B cell (primary cell): ENCODE measurements at places on chromosomes 12 and 14. TPM values are rescaled to one million over a fixed set of nuclear protein-coding genes. Genes with fewer than 3 reads are reported as not detected.
A peak's percentile ranks its signal among the peaks of the same experiment; 100 is the strongest.

TOMM20L gene
- 0.70 and 1.3 TPM in 2 replicates for total RNA-seq

FOS gene
- 103 and 104 TPM in 2 replicates for total RNA-seq

ZFYVE21 gene
- total RNA-seq: 18.6 and 24.3 TPM in 2 replicates

MANSC4 gene
- not detected in 2 replicates for total RNA-seq

GRCh38 chr14:105933238-105933637 is 406.9 kb downstream of the TMEM121 start:
- DNase-seq: no peak

- DNase-seq: no peak
Observed at GRCh38 chr12:116273813-116274550, 3.5 kb downstream of the MED13L start.

DNA sequence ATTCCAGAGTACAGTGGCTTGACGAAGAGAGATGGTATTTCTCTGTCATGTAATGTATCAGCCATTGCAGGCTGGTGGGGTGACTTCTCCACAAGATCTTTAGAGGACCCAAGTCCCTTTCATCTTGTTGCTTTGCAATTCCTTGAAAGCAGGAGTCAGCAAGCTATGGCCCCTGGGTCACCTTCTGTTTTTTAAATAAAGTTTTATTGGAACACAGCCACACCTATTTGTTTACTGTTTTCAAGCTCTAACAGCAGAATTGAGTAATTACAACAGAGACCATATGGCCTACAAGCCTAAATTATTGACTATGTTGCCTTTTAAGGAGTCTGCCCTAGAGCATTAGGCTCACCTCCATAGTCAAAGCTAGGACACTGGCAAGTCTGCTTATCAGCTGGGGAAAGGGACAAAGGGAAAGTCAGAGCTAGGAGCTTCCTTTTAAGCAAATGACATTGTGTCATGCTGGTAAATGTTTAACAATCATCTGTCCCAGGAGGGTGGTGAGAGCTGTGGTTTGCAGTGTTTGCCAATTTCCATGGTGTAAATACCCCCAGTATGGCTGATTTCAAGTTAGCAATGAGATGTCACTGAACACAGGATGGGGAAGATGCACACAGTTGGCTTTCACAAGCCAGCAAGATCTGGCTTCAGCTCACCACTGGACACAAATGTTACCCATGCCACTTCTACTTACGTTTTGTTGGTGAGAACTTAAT is 87.7 kb upstream of the PWP1 start:
- no peak for DNase-seq

DNA sequence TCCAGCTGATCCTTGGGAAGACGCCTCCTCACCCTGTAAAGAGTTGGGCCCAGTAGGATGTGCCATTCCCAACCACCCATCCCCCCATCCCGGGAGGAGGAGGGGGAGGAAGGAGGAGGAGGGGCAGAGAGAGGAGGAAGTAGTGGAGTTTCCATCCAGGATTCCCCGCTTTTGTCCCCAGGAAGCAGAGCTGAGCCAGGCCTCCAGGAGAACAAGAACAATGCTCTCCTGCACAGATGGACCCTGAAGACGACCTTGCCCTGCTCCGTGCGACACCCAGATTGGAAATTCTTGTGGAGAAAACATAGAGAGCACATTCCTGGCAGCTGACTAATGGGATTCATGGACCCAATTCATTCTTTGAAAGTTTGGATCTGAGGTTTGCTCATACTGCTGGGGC is 132.3 kb upstream of the CRY1 start:
- no peak for DNase-seq

GRCh38 chr12:109475993-109476806 is 900 bp downstream of the KCTD10 start:
- DNase-seq: no peak

DNA sequence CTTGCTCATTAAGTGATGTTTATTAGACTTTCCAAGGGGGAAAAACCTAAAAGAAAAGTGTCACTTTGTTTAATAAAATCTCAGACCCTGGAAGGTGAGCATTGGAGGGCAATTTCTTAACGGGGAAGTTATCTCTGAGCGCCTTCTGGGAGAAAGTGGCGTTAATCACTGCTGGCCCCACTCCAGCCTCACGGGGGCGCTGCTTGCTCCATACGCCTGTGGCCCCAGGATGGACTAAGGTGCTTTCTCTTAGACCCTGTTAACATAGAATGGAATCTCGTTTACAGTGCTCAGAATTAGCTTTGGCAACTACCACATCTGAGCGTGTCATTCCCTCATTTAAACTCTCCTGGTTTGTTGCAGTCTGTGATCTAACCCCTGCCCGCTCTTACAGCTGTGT is 16.4 kb upstream of the PRIMA1 start:
- DNase-seq: no peak

DNA sequence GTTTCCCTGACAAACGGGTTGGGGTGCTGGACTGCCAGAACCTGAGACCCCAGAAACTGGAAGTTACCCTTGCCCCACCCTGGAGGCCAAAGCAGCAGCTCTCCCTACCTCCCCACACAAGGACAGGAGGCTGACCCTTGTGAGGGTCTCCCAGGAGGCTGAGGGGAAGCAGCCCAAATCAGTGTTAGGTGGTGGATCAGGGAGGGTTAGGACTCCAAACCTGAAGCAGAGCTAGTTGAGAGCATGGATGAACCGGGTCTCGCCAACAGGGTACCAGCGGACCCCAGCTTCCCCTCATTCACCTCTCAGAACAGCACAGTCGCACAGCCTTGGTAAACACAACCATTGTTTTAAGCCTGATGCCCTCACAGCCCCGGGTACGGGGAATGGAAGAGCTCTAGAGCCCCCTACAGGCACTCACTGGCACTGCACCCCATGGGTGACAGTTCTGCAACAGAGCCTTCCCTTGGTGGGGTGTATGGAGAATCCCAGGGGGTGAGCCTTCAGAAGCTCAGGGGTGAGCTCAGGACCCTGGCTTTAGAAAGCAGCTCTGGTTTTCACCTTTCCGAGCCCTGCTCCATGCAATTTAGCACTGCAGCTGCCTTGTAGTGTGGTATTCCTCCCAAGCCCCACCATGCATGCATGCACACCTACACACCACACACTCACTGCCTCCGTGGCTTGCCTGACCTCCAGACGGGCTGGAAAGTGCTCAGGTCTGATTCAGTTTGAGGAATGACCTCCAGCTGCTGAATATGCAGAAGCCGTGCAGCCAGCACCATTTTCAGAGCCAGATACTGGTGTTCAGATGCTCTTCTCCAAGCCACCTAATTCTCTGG is 11.2 kb downstream of the ESRRB start:
- peak; percentile 45 for DNase-seq

DNA sequence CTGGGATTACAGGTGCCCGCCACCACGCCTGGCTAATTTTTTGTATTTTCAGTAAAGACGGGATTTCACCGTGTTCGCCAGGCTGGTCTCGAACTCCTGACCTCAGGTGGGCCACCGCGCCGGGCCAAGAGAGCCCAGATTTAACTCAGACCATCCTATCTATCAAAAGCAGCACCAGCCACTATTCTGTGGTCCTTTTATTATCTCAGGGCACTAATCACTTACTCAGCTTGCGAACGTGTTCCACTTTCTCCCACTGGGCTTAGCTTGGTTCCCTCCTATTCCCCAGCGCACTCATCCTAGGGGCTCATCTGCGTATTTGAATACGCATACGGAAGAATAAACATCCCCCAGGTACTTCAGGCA is 16.2 kb upstream of the AACS start:
- DNase-seq: no peak

GRCh38 chr12:125105600-125105999 is 40.4 kb downstream of the AACS start:
- no peak for DNase-seq
